ENCODE measurements at places on chromosomes 3 and 15.

GRCh38 chr3:133016838-133017309 is 21.3 kb upstream of the TMEM108 start:
- DNase-seq: no peak

GRCh38 chr3:154247806-154248415 is 76.4 kb downstream of the DHX36 start:
- peak; percentile 24 for DNase-seq

GRCh38 chr3:74617776-74618175 is 3.3 kb upstream of the CNTN3 start:
- no peak for DNase-seq

GRCh38 chr15:63308491-63308890 is 31.1 kb downstream of the APH1B start:
- no peak for DNase-seq

GRCh38 chr15:89226359-89227221 is 5.2 kb upstream of the RLBP1 start:
- no peak for DNase-seq

DNA sequence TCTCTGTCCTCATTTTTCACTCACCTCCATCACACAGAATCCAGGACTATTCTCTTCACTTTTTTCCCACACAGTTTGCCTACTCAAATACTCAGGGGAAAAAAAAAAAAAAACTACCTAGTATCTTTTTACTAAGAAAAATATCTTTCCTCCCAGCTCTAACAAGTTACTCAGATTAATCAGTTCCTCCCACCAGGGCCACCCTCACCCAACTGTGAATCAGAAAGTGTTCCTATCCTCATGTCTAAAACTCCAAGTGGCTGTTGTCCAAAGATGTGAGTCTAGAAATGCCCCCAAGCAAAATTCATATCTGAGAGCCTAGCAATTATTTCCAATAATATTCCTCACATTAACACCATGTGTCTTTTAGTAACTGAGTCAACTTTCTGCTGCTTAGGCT is 268.0 kb downstream of the ERC2 start:
- no peak for DNase-seq

DNA sequence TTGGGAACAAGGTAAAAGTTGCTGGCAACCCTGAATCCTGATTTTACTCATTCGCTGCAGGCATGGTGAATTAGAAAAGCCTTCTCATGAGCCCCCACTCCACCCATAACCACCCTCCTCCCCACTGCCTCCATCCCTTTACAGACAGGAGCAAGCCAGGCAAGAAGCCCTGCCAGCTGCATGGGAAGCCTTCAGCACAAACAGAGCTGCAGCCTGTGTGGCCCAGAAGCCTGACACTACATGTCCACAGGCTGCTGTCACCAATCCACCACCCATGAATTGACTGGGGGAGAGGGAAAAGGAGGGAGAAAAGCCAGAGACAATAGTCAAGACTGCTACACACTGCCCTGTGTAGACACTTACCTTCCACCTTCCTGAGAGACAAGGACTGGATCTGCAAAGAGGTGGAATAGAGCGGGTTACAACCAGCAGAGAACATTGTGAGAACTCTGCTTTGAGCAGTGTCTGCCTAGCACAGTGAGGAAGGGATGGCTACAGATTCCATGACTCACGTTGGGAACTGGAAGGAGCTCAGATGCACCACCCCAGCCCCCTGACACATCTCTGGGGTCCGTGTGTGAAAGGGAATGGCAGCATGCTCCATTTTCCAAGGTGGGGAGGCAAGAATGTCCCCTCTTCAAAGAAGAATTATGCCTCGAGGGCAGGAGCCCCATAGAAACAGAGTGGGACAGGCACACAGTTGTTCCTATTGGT is 33.9 kb downstream of the DZIP1L start:
- no peak for DNase-seq

DNA sequence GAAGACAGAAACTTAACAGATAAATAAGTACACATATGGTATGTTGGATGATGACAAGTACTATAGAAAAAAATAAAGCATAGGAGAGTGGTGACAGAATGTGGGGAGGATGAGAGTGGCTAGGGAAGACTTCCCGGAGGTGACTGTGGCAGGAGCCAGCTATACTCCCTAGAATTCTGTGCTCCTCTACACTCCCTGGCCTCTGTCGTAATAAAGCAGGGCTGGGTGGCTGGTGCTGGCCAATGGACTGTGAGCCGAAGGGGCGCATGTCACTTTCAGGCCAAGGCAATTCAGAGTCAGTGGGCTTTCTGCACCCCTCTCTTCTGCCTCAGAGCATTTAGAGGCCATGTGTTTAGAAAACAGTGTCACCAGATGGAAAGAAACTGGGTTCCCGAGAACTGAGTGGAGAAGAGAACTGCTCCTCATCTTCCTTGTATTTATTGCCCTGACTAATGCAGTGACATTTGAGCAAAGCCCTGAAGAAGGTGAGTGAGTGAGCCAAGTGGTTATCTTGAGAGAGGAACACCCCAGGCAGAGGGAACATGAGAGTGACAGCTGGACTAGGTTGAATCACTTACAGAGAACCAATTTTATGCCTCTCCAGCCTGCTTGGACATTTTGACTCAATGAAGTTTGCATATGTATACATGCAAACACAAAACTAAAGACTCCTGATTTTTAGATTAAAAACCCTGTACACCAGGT is 5.2 kb upstream of the VPS8 start:
- no peak for DNase-seq
